GM04504 (cell line): ENCODE measurements at places on chromosomes 1 and 21.
A peak's percentile ranks its signal among the peaks of the same experiment; 100 is the strongest.

DNA sequence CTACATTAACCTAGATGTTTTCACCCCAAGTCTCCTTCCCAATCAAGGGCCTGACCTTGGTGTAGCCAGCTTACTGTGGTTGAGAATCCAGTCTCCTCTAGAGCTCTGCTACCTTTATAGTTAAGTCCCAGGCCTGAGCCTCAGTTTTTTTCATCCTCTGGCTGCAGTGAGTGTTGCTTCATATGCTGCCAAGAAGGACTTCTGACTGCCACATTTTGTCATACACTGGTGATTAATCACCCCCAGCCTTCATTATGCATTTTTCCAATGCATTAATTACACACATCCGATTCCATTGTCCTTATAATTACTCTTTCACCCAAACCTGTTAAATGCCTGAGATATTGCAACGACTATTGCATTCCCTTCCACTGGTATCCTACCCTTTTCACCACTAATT is 66.3 kb upstream of the FGGY start:
- DNase-seq = peak; percentile 9

DNA sequence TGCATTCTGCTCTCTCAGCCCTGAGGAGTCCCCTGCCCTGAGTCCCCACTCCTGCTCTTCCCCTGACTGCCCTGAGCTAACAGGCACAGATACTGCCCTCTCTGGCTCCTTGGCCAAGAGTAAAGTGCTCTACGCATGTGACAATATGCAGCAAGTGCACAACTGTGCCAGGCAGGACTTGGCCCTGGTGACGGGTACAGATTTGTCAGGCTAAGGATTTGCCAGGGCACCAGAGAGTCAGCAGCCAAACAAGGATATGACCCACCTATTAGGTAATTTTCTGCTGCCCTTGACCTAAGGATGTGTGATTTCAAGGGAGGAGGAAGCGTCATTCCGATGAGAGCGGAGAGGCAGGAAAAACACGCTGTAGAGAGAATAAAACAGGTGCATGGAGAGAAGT is 339.0 kb downstream of the PTPRU start:
- no peak for DNase-seq

DNA sequence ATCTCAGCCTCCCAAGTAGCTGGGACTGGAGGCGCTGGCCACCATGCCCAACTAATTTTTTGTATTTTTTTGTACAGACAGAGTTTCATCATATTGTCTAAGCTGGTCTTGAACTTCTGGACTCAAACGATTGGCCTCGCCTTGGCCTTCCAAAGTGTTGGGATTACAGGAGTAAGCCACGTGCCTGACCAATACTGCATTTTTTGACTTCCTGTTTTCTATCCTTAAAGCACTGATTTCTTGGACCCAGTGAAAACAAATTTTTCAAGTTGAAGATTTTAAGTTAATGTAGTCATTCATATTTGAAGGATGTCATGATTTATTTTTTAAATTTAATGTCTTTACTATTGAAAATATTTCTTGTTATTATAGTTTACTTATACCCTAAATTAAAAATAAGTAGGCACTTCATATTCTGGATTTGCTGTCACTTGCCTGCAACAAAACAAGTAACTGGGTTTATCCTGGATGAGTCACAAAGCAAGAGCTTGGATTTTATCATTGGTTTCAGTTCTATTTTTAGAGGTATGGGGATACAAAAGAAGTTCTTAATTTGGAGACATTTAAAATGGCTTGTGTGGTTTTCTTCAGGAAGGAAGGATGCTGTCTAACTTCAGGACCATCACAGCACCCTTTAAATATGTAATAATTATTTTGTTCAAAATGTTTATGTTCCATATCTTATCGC is 2.2 kb upstream of the VPS45 start:
- DNase-seq = no peak

- no peak for DNase-seq
Observed at GRCh38 chr21:35593000-35593502, 467.3 kb downstream of the SETD4 start.

DNA sequence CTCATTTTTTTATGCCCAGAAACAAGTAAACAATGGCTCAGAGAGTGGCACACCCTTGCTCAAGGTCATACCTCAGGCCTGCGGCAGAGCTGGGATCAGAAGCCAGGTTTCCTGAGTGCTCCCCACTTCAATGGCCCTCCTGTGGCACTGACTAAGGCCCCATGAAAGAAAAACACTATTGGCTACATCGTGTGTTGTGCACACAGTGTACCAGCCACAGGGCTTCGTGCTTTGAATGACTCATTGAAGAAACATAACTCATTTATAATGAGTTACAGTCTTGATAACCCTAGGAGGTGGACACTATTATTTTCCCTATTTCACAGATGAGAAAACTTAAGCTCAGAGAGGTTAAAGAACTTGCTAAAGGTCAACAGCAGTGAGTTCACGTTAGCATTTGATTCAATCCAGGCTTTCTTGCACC is 91.2 kb downstream of the TRABD2B start:
- DNase-seq = no peak

DNA sequence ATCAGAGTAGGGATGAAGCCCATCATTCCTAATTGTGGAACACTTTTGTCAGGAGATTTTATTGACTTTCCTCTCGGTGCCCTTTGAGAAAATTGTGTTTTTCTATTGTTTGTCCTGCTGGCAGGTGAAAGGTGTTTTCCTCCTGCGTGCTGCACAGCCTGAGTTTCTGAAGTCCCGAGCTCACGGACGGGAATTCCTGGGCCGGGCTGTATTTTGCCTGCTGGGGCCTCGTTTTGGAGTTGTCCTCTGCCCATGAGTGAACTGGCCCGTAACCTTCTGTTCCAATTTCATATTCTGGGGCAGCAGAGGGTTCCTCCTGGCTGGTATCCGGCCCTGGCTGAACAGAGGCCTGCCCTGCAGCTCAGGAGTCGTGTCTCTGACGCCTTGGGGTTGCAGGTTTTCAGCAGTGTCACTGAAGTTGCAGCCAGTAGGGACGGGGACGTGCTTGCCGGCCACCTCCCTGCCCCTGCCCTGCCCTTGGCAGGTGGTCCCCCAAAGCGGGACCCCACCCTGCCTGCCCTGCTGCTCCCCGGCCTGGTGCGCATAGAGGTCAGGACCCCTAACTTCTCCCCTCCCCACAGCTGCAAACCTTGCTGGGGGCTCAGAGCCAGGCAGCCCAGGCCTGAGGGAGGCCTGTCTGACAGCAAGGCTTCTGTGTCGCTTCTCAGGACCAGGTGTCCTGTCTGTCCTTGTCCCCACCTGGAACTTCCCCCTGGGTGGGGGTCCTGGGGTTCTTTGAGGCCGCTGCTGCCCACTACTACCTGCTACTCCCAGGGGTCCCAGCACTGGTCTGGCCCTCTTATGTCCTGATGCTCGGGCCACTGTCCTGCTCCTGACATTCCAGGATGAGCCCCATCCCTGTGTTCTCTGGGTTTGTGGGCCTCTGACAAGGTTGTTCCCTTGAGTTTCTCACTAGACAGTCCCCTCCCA is 49.0 kb downstream of the SLX9 start:
- no peak for DNase-seq

DNA sequence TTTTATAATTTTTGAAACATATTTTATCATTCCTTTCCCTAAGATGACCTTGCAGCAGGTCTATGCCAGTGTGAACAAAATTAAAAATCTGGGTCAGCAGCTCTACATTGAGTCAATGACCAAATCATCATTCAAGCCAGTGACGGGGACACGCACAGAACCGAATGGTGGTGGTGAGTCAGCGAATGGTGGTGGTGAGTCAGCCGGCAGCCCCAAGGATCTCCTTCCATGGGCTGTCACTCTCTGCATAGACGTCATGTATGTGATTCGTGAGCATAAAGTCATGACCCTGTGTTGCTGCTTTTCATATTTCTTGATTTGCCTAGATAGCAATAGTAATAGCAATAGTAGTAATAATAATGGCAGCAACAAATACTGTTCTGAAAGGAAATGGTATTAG is 26.3 kb downstream of the PER3 start:
- peak; percentile 51 for DNase-seq

- no peak for DNase-seq
Observed at GRCh38 chr1:194309269-194309668, 1122.9 kb upstream of the B3GALT2 start.

GRCh38 chr1:229199261-229200243 is 71.4 kb upstream of the RAB4A start:
- DNase-seq = no peak

DNA sequence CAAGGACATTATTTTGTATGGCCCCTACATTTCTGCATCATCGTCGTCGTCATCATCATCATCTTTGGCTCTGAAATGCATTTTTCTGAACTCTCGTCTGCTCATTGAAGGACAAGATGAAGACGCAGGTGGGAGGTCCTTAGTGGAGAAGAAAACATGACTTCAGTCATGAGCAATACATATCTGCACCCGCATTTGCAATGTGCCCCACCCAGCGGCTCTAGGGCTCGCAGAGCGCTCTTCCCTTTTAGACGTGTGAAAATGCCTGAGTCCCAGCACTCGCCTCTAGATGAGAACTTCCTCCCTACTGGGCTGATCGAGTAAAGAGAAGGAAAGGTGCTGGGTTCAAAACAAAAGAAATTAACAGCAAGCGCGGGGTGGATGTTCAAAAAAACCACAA is 10.1 kb downstream of the C1orf174 start:
- DNase-seq = no peak

GRCh38 chr1:56644919-56645676 is at the start of gene PRKAA2:
PRKAA2 (plus strand) TSS chr1:56645314; CDS start chr1:56645388, 74 bp downstream.
- DNase-seq = no peak

- no peak for DNase-seq
Observed at GRCh38 chr1:114107474-114108435, 45.9 kb downstream of the SYT6 start.

GRCh38 chr21:33058957-33059356 is 11.0 kb upstream of the OLIG1 start:
- no peak for DNase-seq

GRCh38 chr1:153495536-153495935 is 35.1 kb upstream of the S100A7 start:
- no peak for DNase-seq

DNA sequence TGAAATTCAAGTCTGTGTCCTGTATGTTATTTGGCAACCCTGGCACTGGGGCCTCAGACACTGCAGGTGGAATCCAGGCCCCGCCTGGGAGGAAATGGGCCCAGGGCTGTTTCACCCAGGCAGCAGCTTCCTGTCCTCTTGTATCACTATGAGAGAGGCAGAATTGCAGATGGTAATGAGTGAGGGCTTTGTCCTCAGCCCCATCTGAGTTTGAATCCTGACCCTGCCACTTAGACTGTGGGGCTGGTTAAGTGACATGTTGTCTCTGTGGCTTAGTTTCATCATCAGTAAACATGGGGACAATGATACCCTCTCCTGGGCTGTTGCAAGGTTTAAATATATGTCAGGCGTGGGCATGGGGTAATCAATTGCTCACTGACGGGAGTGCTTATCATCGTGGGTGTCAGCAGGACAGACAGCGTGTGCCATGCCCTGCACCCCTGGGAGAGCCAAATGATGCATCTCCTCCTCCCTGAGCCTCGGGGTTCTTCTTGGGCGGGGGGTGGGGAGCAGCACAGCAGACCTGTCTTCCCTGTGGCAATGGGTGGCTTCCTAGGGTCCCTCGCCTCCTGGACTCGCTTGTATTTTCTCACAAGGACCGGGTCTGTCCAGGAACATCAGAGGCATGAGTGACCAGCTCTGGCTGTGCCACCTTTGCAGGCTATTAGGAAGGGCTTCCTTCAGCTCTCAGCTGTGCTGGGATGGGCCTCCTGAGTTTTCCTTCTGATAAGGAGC is 42.1 kb downstream of the ARHGEF10L start:
- DNase-seq = no peak

GRCh38 chr1:175390522-175391254 is 198.1 kb upstream of the KIAA0040 start:
- no peak for DNase-seq

DNA sequence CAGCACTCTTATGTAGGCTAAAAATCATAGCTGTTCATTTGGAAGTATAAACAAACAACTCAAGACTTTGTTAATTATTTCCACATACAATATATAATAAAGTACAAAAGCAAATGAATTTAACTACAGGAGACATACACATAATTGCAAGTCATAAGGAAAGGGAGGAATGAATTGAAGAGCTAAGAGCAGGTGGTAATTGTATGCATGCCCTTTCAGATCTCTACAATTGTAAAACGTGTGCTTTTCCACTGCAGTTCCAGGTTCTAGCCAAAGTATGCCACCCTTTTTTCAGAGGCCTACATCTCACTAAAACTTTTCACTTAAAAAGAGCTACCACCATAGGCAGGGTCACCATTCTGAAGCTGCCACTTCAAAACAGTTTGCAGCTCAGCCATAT is 42.8 kb upstream of the HP1BP3 start:
- DNase-seq = no peak

GRCh38 chr1:162753998-162754585 is 36.4 kb upstream of the HSD17B7 start:
- DNase-seq = peak; percentile 32

DNA sequence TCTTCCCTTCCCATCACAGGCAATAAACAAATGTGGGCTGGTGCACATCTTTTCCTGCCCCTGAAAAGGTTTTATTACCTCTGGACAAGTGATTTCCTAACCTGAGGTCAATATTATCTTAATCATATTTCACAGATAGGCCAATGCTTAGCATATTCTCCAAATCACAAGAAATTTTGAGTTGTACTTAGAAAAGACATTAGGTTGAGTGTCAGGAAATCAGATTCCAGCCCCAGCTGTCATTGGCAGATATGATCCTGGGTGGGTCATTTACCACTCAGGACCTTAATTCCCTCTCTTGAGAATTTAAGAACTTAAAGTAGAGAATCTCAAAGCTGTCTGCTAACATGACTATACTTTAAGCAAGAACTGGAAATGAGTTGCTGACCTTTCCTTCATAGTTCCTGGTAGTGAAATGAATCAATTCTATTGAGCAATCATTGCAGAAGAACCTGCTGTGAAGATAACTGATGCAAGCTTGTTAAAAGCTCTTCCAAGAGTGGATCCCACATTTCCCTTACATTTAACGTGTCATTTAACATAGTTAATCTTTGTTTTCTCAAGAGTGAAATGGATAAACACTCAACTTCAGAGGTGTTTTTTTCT is 46.4 kb upstream of the CR2 start:
- DNase-seq = no peak

- DNase-seq = peak; percentile 96
Observed at GRCh38 chr1:45802343-45803298, 791 bp upstream of the MAST2 start.

DNA sequence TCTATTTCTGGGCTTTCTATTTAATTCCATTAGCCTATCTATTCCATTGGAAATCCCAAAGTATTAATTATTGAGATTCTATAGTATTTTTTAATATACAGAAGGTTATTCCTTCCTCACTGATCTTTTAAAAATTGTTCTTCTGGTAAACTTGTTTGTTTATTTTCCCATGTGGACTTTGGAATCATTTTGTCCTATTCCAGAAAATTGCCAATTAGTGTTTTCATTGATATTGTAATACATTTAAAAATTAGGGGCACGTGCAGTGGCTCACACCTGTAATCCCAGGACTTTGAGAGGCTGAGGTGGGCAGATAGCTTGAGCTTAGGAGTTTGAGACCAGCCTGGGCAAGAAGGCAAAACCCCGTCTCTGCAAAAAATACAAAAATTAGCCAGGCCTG is 8.4 kb upstream of the TLCD4 start:
- no peak for DNase-seq

GRCh38 chr1:23163395-23163794 is 5.3 kb downstream of the LUZP1 start:
- no peak for DNase-seq

GRCh38 chr1:94038511-94038910 is 82.4 kb downstream of the ABCA4 start:
- DNase-seq = no peak
